Activated T-cell treated with anti-CD3 and anti-CD28 coated beads, Interleukin-2, amount 50 U/mL, for 48 hours (primary cell): ENCODE measurements at places on chromosomes 3 and 15.

GRCh38 chr3:170128977-170129431 lies 52.5 kb downstream of the PHC3 start:
- DNase-seq: no peak

- no peak for DNase-seq
These were observed 149.8 kb upstream of the GBE1 start for GRCh38 chr3:81911221-81911620.

DNA sequence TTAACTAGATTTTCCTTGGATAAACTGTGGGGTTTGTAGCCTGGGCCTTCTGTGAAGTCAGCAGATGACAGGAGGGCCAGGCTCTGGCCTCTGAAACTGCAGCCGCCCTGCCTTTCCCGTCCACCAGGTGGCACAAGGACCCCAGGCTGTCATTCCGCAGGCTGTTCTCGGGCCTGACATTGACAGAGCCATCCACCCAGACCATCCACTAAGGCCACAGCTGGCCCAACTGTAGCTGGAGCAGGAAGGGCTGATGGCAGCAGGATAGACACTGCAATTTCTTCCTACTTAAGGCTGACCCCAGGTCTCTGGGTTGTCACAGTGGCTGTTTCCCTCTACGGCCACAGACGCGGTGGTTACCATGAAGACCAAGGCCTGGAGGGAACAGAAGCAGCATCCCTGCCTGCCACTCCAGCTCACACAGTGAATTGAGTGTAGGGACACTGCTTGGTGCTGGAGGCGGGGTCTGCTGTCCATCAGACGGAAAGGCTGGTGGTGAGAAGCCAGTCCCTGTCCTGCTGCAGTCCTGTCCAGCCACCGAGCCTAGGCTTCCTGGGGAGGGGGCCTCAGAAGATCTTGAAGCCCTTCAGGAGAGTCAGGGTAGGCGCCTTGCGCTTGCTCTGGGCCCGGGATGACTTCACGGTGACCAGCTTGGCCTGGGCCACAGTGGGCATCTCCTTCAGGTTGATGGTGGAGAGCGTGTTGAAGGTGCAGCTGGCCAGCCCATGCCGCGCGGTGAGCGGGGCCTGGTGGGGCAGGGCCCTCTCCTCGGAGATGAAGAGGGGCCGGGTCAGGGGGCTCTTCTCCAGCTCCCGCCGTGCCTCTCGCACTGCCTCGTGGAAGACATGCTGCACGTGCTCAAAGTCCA lies 9.4 kb downstream of the SLC51B start:
- peak; percentile 78 for DNase-seq

DNA sequence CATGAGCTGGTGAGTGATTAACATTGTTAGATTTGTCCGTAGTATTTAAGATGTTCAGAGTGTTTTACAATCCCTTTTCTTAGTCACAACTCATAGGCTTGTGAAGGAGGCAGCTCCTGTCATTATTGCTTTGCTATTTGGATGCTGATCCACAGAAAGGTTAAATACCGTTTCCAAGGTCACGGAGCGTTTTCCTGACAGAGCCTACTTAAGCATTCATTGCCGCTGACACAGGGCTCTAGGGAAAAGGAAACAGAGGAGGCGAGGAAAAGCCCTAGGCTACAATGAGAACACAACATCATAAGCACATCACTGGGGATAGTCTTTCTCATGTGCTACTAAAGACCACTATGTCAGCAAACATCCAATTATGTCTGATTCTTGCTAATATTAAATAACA lies 38.5 kb upstream of the CPB1 start:
- no peak for DNase-seq

- DNase-seq: no peak
These were observed 284 bp upstream of the TSC22D2 start for GRCh38 chr3:150407808-150408220.

- DNase-seq: no peak
These were observed 497.8 kb upstream of the NR2F2 start for GRCh38 chr15:95832668-95833067.

DNA sequence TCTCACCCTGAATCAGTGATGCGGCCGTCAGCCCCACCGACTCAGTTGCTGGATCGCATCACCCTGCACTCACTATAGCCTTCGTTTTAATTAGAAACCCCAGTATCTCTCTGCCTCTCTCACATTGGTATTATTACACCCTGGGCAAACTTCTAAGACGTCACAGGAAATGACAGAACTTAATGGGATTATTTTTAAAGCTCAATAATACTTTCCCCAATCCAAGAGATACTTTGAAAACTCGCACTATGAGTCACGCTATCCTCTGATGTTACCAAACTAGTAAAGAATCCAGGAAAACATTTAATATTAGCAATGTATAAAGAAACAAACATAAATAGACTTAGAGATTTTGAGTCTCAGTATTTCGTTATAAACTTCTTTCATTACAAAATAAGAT lies 36.6 kb downstream of the RUBCN start:
- no peak for DNase-seq

DNA sequence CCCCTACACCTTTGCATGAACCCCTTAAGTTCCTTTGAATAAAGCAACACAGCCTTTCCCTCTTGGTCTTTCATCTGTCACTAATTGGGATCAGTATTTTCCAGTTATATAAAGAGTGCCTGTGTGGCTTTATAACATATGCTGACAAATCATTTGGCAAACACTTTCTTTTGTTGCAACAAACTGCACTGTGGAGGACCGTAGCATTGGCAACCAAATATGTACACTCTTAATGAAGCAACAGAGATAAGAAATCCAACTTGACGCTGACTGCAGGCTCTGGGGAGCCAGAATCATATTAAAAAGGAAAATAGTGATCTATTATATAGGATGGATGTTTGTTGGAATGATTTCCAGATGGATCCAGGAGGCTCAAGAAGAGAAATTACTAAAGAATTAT lies 120.1 kb upstream of the PRICKLE2 start:
- DNase-seq: no peak

DNA sequence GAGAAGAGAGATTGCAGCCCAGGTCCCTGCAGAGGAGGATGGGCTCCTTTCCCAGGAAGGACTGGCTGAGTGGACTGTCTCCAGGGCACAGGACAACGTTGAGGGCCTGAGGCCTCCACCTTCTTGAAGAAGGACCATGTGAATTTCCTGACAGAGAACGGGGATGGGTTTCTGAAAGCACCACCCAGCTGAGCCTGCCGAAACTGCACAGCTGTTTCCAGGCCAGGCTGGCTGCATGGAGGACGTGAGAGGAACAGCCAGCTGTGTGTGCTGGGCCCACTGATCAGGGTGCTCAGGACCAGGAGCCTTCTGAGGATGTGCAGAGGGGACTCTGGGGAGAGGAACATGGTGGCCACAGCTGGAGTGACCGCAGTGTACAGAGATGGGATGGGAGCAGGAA lies 39.2 kb downstream of the HMCES start:
- DNase-seq: no peak

GRCh38 chr3:111648991-111649579 lies 53.9 kb upstream of the ZBED2 start:
- no peak for DNase-seq

DNA sequence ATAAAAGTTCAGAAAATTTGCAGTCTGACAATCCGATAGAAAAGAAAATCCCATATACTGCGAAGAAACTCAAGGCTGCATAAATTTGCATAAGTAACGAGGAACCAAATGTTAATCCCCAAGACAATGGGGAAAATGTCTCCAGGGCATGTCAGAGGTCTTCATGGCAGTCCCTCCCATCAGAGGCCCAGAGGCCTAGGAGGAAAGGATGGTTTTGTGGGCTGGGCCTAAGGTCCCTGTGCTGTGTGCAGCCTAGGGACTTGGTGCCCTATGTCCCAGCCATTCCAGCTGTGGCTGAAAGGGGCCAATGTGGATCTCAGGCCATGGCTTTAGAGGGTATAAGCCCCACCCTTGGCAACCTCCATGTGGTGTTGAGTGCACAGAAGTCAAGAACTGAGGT lies 21.3 kb upstream of the CCR4 start:
- no peak for DNase-seq

GRCh38 chr3:108073764-108074431 lies 16.9 kb downstream of the CD47 start:
- no peak for DNase-seq

GRCh38 chr15:68210821-68211655 lies 5.9 kb upstream of the CALML4 start:
- DNase-seq: peak; percentile 80

DNA sequence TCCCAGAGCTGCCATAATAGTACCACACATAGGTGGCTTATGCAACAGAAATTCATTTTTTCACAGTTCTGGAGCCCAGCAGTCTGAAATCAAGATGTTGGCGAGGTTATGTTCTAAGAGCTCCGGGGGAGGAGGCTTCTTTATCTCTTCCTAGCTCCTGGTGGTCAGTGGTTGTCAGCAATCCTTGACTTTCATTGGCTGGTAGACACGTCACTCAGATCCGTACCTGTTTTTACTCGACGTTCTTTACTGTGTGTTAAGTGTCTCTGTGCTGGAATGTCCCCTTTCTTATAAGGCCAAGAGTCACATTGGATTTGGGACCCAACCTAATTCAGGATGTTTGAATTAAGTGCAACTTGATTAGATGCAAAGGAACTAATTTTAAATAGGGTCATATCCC lies 218.5 kb upstream of the CNTN3 start:
- no peak for DNase-seq

- DNase-seq: no peak
These were observed 90.0 kb upstream of the COL6A5 start for GRCh38 chr3:130255442-130255841.

DNA sequence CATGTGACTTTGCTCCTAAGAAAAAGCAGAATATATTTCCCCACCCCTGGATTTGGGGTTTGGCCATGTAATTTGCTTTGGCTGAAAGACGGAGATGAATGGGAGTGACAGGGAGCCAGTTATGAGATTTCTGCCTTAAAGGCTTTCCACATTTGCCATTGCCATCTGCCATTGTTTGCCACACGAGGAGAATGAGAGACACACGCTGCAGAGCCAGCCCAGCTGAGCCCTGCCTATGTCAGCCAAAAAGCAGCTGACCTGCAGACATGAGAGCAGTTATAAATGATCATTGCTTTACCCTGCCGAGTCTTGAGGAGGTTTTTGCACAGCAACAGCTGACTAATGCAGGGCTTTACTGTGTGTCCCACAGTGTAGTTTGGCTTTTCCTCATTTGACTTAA lies 40.6 kb upstream of the RFTN1 start:
- no peak for DNase-seq

DNA sequence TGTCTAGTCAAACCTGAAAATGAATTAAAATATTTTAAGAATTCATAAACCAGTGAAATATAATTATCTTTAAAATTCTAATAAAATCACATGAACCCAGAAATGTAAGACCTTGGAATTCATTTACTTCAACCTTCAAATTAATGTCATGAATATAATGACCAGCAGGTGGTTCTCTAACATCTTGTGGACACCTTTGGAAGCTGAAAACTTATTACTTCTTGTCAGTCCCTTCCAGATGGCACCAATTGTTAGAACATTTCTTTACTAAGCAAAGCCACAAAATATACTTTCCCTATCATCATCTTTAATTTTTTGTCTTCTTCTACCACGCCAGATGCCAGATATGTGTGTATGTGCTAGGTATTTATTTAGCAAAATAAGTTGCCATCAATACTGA lies 240.0 kb downstream of the MBNL1 start:
- no peak for DNase-seq

DNA sequence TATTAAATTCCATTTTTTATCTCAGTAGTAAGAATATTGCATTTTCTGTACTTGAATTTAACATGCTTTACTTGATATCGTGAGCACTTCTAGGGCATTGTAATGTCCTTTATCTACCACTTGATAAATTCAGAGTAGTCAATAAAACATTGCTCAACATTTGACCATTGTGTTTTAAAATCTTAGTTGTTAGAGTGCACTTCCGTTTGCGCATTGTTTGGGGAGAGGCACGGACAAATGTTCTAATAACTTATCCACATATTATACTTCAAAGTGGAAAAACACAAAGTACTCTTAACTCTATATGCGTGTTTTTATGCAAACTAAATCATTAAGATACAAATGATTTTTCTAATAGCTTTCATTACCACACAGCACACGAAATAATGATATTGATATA lies 419 bp downstream of the FAM227B start:
- DNase-seq: no peak

DNA sequence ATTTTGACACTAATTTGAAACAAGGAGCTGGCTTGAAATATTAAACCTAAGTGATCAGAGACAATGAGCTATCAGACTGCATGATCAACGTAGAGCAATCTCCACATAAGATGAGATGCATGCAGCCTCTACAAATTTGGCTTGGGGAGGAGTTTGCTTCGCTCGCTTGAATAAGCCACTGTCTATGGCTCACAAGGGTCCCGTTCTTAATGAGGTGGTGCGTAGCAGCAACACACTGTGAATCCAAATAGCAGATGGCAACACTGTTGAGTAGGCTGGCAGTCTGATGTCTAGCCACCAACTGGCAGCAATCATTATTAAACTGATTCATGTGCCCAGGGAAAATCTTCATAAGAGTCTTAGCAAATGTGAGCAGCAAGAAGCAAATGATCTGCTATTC lies 125.4 kb upstream of the CCDC54 start:
- no peak for DNase-seq

DNA sequence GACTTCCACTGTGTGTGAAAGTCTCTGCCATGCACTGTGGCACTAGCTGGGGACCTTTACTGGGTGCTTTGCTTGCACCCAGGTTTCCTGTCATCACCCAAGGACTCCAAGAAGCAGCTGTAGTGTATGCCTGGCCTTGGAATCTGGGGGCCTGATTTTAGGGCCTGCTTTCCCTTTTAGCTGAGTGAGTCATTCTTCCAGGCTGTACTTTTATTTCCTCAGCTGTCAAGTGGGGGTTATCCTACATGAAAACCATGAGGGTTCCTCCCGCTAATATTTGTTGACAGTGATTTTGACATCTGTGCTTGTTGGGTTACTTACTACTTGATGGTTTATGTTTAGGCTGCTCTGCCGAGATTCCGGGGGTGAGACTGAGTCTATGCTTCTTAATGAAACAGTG lies 18.5 kb downstream of the GORASP1 start:
- DNase-seq: no peak

DNA sequence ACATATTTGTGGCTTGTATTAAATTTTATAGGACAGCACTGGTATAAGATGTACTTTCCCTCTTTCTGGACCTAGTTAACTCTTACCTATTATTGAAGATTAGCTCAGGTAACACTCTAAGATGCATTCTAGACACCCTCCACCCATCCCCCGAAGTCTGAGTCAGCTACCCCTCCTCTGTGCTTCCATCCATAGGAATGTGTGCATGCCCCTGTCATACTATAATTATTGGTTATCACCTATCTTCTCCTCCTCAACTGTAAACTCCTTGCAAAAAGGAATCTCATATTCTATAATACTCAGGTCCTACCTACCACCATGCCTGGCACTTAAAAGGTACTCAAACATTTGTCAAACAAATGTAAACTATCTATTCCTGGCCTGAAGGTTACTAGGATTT lies 3.0 kb downstream of the PEAK1 start:
- no peak for DNase-seq

GRCh38 chr3:125245521-125245920 lies 33.0 kb upstream of the SLC12A8 start:
- DNase-seq: no peak

- no peak for DNase-seq
These were observed 2.6 kb downstream of the PRC1 start for GRCh38 chr15:90991587-90992285.
